ENCODE measurements at places on chromosomes 4 and X.
A peak's percentile ranks its signal among the peaks of the same experiment; 100 is the strongest.

DNA sequence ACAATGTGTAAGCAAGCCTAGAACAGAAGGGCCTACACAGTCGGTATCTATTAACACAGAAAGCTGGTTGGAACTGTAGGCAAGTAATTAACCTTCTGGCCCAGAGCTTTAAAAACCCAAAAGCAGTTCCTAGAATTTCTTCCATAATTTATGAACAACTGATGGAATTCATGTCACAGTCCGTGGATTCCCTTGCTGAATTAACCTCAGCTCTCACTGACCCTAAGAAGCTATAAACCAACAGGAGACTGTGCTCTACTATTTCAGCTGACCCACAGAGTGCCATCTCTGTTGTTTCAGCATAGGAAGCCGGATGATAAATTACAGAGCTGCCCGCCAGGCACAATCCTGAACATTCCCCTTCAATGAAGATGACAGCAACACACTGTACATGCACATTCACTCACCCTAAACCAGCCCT is 157.3 kb downstream of the PRDM5 start:
- DNase-seq, result no peak

GRCh38 chr4:145153904-145154298 is 26.5 kb downstream of the OTUD4 start:
- no peak for DNase-seq

DNA sequence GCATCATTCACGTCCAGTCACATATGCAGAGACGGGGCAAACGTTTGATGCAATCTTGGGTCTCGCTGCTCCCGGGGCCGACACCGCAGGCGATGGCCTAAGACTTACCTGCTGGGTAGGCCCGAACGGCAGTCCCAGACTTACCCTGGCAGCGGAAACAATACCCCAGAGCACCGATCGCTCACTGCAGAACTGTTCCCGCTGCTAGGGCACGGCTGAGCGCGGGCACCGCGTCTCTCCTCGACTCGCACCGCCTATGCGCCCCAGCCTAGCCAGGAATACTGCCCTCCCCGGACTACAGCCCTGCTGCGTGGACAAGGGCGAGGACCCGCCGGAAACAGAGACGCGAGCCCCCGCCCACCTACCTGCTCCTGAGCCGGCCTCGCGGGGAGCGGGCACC is 86.2 kb downstream of the HPRT1 start:
- DNase-seq, result no peak

DNA sequence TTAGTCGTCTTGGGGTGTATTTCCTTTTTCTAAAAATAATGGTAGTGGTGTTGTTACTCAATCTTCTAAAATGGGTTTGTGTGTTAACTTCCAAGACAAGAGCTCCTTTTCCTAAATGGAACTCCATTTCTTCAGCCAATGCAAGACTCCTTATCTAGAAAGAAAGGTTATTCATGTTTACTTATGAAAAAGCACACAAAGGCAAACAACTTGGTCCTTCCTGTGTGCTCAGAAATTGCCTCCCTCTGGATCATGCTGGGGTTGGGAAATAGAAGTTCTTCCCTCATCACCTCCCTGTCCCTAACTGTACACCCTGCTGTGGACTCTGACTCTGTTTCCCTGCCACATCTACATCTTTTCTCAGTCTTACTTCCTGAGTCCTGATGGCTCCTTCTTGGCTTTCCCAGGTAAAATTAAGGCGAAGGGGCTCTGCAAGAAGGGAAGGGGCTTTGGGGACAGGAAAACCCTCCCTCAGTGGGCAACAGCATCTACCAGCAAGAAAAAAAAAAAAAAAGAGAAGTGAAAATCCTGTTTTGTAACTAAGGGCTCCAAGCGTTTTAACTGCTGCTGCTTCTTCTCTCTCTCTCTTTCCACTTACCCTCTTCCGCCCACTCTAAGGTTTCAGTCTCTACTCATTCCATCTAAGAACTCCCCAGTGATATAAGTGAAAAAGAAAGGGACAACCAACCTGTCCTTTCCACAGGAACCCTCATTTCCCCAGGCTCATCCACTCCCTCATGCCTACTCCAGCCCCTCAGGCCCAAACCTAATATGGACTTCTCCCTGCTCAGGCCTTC is 19.8 kb upstream of the TASL start:
- no peak for DNase-seq

DNA sequence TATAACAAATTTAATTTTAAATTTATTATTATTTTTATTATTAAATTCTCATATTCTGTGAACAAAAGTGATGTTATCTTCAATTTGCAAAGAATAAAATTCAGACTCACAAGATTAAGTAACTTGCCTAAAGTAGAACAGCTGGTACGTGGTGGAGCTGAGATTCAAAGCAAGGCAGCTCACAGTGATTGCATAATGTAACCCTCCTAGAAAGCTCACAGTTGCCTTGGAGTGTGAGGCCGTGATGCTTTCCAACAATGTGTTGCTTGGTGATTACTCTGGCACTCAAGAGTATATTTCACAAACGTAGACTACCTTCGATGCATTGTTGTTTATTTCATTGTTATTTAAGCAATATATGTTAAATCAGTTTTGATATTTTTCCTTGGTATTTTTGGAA is 1039.2 kb upstream of the PABPC4L start:
- no peak for DNase-seq

DNA sequence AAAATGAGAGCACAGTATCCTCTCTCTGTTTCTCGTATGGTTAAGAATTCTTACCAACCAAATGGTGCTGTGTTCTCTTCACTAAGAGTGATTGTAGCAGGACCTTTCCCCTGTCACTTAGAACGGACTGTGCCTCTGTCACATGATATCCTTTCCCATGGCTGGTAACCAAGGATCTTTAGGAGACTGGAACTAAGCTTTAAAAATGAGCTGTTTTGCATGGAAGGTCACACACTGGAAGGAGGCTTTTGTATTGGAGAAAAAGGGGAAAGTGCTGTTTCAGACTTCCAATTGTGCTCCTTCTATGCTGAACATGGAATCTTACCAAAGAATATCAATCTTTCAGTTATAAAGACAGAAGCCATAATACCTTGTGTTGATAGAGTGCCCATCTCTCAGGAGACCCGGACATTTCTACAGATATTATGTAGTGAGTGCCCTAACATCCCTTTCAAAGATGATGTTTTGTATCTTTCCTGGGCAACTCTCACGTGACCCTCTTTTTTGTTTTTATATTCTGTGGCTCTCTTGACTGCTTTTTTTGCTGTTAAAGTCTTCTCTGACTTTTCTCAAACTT is 148.6 kb downstream of the SLC4A4 start:
- no peak for DNase-seq

GRCh38 chrX:2691543-2692220 is 587 bp downstream of the CD99 start:
- no peak for DNase-seq

- DNase-seq, result peak; percentile 65
These were observed 3.0 kb upstream of the CITED1 start for GRCh38 chrX:72308566-72309296.

GRCh38 chr4:159390648-159391047 is 287.8 kb downstream of the RAPGEF2 start:
- DNase-seq, result peak; percentile 26

GRCh38 chrX:31832263-31832662 is 760.4 kb upstream of the FTHL17 start:
- no peak for DNase-seq

DNA sequence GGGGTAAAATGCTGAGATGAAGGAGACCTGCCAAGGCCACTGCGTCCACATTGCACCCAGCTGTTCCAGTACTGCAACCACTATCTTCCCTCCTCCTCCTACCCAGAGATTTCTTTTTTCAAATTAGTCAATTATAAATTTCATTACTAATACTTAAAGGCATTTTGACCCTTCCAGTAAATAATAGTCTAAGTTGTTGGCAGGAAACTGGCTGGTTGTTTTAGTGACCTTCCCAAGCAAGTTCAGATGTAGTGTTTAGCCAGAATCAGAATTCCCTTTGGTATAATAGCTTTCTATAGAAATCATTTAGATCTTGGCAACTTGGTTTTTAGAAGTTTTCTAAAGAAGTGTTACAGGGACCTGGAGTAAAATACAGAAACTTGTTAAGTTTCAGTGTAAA is 66.0 kb downstream of the AASDH start:
- DNase-seq, result no peak

DNA sequence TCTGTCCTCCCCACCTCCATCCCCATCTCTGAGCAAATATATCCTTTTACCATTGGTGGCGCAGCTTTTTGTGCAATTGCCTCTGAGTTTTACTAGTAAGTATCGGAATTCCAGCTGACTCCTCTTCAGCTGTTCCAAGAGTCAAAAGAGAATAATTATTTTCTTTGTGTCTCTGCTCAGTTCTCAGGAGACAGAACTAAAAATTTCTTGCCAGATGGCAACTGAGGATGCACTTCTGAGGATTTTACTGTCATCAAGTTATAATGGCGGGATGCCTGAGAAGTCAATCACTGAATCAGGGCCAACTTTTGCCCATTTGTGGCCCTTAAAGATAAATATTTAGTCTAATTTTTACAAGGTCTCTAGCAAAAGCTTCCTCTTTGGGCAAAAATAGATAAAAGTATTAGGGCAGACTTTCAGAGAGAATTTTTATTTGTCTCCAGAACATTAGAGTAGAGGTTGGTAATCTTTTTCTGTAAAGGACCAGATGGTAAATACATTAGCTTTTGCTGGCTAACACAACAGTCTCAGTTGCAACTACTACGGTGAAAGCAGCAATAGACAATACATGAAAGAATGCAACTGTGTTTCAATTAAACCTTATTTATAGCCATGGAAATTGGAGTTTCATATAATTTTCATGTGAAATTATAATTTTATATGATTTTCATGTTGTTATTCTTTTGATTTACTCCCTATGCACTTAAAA is 15.6 kb upstream of the ADGRA3 start:
- DNase-seq, result no peak
